ENCODE measurements at places on chromosomes 6 and 20.

GRCh38 chr6:138638604-138639003, 135.0 kb upstream of the CCDC28A start:
- no peak for DNase-seq

DNA sequence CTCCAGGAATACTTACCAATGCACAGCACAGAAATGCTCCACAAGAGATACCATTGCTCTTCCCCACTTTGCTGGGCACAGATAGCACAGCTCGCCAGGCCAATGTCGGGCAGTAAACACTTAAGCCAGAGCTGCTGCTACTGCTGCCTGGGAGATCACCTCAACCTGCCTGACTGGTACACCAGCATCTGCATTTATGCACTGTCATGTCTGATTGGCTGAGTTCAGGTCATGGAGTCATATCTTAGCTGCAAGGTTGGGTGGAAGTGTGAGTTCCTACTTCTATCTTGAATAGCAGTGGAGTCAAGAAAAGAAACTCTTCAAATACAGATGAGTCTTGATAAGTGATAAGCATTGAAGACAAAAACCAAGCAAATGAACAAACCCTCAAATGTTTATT, 10.9 kb upstream of the ADGRF4 start:
- no peak for DNase-seq

DNA sequence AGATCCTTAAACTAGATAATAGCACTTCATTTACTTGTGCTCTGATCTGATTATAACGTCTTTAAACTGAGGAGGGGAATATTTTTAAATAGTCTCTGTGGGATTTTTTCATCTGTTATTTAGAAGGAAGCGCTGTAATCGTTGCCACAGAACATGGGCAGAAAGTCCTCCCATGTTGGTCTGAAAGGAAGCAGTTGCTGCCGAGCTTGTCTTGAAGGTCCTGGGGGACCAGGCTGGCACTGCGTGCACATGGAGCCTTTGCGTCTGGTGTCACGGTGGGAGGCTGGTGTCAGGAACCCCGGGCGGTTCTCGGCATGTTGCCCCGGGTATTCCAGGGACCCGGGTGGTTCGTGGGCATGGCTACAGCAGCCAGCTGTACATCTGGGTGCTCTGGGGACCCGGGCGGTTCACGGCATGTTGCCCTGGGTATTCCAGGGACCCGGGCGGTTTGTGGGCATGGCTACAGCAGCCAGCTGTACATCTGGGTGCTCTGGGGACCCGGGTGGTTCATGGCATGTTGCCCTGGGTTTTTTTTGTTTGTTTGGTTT, 11.5 kb downstream of the TPD52L2 start:
- DNase-seq: no peak

GRCh38 chr20:32524829-32525501, 60.2 kb downstream of the NOL4L start:
- no peak for DNase-seq
